Stomach (tissue), 19 donors: ENCODE measurements at places on chromosomes 1 and 21.

GRCh38 chr1:44244986-44245385 is 31.7 kb downstream of the DMAP1 start:
- no peak for DNase-seq

DNA sequence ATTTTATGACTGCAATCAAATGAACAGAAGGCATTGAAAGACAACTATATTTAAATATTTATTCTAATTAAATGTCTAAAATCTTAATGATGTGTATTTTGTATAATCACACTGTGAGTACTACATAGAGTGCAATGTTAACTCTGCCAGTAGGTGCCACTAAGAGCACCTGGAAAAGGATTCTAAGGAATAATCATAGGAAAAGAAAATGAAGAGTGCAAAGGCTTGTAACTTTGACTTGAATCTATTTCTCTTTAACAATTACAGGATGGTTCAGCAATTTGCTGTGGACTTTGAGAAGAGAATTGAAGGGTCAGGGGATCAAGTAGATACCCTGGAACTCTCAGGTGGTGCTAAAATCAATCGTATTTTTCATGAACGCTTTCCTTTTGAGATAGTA is 200.4 kb downstream of the DNM3 start:
- peak; percentile 64 for DNase-seq

- no peak for DNase-seq
Measured at GRCh38 chr1:94093996-94094395, 27.0 kb downstream of the ABCA4 start.

DNA sequence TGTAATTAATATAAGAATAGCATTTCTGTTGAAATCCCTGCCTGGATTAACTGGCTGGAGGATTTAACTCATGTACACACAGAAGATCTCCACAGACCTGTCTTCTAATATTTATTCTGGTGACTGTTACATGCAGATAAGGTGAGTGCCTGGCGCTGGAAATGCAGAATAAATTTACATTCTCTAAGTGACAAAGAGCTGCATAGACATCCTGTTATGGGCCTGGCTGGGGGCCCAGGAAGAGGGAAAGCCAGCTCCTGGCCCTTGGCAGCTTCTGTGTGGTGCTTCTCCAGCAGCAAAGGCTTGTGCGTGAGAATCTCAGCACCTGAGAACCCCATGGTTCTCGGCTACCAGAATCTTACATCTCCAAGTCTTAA is 446.6 kb downstream of the PTPRU start:
- DNase-seq, result peak; percentile 56

GRCh38 chr1:204493984-204494280 is 673 bp downstream of the PIK3C2B start:
- DNase-seq, result peak; percentile 94

DNA sequence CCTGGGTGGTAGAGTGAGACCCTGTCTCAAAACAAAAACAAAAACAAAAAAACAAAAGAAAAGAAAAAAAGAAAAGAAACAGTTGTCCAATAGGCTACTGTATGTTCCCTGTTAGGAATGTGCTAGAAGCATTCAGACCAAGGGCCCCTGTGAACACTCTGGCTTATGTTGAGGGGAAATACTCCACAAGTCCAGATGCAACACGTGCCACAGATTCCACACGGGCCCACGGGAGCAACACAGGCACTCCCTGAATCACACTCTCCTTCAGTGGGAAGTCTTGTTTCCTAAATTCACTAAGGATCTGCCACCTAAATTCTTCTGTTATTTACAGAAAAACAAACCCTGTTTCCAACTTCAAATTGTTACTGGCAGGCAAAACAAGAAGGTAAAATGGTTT is 291.1 kb downstream of the PCP4 start:
- DNase-seq, result no peak

DNA sequence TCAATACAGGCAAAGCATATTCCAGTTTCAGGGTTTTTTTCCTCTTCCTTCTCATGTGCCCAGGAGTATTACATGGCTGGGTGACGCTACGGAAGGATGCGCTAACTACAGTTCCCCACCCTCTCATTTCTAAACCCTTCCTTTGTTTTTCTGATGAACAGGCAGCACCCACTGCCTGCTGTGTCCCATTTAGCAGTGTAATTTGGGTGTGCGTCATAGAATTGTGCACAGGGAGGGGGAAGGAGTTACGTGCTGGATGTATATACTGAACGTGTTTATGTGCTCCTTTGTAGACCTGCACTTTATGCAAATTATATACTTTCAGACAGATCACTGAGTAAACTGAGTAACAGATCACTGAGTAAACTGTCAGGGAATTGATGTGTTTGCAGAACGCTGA is 44.5 kb downstream of the ELAPOR1 start:
- DNase-seq, result no peak

GRCh38 chr1:201371792-201372191 is 5.7 kb downstream of the TNNT2 start:
- no peak for DNase-seq

DNA sequence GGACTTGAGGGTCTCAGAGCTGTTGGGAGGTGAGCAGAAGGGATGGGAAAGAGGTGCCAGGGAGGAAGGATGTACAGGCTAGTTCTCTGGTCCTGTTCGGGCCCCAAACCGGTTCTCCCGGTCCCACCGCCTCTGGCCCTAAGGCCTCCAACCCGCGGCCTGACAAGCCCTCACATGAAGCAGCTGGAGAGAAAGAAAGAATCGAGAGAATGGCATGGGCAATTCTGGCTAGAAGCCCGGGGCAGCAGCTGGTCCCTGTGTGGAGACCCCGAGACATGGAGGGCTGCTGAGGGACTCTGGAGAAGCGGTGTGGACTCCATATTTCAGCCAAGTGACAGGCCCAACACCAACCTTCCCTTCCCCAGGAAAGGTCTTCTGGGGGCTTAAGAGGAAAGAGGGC is 730 bp downstream of the CDC42SE1 start:
- DNase-seq, result peak; percentile 92

GRCh38 chr1:156652131-156652991 is 10.4 kb downstream of the BCAN start:
- no peak for DNase-seq

DNA sequence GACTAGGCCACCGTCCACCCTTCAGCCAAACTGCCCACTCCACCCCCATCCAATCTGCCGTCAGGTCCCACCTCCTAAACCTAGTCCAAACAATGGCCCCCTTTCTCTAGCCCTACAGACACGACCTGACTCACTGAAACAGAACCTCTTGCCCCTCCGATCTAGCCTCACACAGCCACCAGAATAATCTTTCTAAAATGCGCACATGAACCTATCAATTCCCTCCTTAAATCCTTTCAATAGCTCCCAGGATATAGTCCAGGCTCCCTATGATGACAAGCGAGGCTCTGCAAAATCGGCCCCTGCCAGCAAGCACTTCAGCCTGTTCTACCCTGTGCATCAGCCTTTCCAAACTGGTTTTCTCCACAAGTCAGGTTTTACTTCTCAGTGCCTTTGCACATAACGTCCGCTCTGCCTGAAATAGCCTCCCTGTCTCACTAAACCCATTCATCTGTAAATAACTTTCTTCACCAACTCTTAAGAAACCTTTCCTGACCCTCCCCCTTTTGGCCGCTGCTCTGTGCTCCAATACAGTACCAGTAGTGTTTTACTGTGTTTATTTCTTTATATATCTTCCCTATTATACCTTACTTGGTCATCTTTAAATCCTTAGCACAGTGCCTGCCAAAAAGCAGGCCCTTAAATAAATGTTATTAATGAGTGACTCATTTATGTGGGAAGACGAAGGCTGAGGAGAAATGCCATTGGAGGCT is 9.0 kb upstream of the CDC20 start:
- DNase-seq, result no peak

DNA sequence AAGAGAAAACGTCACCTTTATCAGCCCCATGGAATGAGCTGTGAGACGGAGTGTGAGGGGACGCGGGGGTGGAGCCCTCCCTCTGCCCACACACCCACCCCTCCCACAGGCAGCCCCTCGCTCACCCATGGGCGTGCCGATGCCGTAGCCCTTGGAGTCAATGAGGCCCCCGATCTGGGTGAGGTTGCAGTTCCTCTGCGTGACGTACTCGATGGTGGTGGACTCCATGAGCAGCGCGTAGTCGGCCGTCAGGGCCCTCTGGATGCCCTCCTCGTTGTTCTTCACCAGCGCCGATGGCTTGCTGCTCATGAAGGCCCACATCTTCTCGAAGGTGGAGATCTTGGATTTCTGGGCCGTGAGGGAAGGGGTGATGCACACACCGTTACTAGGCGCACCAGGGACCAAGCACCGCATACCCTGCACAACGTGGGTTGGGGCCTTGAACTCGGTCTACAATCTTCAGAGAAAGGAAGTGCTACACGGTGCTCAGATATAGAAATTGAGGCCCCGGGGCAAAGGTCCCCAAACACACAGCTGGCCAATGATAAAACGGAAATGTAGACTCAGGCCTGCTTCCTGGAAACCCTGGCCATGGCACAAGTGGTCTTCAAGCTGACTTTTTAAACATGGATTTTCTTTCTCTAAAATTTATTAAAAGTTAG is 228.2 kb downstream of the GRIK3 start:
- DNase-seq, result peak; percentile 41

GRCh38 chr1:37354876-37355650 is 119.3 kb upstream of the ZC3H12A start:
- no peak for DNase-seq

GRCh38 chr1:59401581-59401980 is 104.7 kb downstream of the FGGY start:
- no peak for DNase-seq

DNA sequence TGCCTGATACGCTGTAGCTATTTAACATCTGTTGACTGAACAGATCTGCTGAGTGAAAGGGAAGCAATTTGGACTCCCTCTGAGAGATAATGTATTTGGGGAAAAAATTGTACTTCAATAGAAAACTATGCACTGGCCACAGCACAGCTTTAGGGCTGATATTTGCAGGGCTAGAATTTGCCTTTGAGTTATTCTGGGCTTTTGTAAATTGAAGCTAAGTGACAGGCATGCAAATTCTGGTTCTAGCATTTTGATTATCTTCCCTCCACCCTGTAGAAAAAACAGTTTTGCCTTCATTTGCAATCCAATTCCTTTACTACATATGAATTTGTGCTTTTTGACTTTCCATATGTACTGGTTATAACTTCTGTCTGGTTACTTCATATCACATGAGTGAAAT is 7.9 kb downstream of the KYAT3 start:
- DNase-seq, result no peak

- no peak for DNase-seq
Measured at GRCh38 chr1:147169171-147169570, 3.1 kb downstream of the PRKAB2 start.

DNA sequence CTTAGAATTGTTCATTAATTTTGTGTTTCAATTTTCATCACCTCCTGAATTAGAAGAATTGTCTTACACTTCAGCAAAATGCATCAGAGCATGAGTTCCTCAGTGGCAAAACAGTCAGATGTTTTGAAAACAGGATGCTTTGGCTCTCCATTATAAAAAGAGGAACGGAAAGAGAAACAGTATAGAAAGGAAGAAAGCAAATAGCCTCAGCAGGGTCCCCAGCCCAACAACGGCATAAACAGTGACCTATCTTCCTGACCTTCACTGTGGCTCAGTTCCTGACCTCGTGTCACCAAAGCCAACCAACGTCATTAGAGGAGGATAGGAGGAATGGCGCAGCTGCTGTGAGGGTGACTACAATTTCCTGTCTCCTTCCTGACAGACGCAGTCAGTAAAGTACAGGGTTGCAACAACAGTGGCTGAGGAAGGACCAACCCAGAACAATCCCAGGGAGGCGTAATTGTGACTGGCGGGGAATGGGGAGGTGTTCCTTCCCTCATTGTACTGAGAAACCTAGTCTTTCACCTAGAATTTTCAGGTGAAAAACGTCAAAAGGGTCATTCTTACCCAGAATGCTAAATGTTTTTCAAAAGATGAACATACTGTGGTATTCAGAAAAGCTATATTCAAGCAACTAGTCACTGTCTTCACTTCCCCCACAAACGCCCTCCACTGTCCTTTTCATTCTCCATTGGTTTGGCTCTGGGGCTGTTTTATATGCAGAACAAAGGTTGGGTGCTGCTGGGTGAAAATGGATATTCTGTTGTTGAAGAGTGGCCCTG is 197.9 kb upstream of the SGIP1 start:
- peak; percentile 63 for DNase-seq

DNA sequence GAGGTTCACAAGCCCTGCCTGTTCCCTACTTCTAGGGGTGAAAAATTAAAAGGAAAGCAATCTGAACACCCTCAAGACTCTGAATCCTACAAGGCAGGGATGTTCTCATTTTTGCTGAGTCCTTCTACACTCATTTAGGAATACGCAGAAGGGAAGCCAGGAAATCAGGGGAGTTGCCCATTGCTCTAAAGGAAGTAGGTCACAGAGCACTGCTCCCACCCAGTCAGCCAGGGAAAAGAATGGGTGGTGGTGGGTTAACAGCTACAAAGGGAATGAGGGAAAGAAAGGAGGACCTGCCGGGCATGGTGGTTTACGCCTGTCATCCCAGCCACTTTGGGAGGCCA is 2.4 kb upstream of the CTTNBP2NL start:
- DNase-seq, result no peak

DNA sequence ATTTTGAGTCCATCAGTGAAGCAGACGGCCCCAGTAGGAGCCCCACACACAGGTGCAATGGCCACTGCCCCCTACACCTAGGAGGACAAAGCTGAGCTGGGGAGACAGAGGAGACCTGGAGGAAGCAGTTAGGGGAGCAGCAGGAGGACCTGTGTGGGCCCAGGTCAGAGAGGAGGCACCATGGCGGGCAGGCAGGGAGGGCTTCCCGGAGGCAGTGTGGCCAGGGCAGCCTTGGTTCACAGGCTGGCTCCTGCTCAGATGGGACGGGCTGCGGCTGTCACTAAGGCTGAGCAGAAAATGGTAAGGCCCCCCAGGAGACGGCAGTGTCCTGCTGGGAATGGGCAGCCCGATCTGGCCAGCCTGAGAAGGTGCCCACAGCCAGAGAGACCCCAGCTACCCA is 15.4 kb downstream of the MEGF6 start:
- no peak for DNase-seq

- no peak for DNase-seq
Measured at GRCh38 chr1:110734133-110734680, 59.5 kb upstream of the KCNA3 start.

DNA sequence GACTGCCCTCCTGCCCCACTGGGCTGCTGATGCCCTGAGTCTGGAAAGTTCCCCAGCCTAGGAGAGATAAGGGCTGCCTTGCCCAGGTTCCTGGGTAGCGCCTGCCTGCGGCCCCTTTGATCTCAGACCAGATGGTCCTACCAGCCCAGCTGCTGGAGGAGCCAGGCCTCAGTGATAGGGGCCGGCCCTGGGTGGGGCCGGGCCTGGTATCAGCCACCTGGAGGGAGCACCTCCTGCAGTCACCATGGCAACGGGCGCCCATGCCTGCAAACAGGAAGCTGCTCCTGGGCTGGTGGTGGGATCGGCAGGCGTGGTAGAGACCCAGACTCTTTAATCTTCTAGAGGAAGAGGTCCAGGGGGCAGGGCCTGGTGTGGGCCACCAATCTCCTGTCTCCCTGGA is 119.7 kb upstream of the WNT4 start:
- DNase-seq, result peak; percentile 82

- DNase-seq, result no peak
Measured at GRCh38 chr1:26361605-26362122, 7.7 kb upstream of the CRYBG2 start.

GRCh38 chr1:3454811-3455618 is 550 bp downstream of the ARHGEF16 start:
- DNase-seq, result peak; percentile 90
